ENCODE measurements at places on chromosomes 16 and 17.

DNA sequence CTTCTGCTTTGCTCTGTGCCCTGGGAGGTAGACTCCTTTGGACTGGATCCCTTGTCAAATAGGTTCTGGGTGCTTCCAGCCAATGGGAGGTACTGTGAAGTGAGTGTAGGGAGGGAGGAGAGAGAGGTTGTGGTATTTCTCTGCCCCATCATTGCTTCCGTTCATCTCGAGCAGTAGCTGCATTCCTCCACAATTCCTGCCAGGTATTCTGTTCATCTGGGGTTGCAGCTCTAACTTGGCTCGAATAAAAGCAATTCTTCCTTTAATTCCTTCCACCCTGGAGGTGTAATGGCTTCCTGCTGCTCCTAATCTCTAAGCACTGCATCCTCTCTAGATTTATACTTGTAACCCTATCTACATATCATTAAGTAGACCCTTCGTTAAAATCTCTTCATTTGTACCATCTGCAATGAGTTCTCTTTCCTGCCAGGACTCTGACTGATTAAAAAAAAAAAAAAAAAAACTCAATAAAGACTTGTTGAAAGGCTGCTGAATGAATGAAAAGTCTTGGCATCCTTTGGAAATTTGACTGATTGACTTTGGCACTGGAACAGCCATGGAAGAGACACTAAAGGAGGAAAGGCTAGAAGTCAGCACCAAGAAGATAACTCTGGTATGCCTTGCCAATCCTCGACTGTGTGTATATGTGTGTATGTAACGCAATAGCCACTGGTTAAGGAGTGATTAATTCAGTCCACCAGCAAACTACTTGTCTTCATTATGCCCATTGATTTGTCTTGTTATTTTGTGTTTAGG, 616.9 kb upstream of the SOX9 start:
- no peak for DNase-seq

- no peak for DNase-seq
Measured at GRCh38 chr17:38872671-38873385, 3.0 kb downstream of the LASP1 start.

DNA sequence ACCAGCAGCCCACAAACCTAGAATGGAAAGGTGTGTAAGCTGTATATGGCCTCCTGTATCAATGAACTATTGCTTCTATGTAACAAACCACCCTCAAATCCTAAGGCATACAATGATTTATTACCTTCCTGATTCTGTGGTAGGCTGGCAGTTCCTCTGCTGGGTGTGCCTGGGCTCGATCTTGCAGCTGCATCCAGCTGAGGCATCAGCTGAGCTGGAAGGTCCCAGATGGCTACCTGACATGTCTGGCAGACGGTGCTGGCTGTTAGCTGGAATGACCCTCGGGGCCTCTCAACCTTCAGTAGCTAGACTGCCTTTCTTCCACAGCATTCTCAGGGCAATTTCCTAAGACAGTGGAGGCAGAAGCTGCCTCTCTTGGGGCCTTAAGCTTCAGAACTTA, 152.7 kb downstream of the RAB11FIP4 start:
- no peak for DNase-seq

DNA sequence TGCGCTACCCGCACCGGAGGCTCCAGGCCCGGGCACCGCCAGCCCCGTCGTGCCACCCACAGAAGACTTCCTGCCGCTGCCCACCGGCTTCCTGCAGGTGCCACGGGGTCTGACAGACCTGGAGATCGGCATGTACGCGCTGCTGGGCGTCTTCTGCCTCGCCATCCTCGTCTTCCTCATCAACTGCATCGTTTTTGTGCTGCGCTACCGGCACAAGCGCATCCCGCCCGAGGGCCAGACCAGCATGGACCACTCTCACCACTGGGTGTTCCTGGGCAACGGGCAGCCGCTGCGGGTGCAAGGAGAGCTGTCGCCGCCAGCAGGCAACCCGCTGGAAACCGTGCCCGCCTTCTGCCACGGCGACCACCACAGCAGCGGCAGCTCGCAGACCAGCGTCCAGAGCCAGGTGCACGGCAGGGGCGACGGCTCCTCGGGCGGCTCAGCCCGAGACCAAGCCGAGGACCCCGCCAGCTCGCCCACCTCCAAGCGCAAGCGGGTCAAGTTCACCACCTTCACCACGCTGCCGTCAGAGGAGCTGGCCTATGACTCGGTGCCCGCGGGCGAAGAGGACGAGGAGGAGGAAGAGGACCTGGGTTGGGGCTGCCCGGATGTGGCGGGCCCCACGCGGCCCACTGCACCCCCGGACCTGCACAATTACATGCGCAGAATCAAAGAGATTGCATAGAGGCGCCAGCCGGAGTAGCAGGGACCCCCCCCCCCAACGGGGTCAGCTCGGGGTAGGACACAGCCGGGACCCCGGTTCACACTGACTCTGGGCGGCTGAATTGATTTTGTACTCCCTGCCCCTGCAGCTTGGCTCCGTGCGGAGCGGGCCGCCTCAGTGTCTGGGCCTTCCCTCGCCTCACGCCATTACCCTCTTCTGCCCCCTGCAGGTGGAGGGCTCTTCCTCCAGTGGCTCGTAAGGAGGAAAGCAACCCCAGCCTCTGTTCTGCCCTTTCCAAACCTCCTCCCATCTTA, 58.5 kb downstream of the TMEM132E start:
- DNase-seq: peak; percentile 56

- DNase-seq: no peak
Measured at GRCh38 chr16:48158296-48158695, 2.5 kb upstream of the ABCC12 start.

GRCh38 chr17:35187481-35187880, 6.7 kb downstream of the SLC35G3 start:
- DNase-seq: no peak

GRCh38 chr17:58677194-58677880, 14.5 kb downstream of the TEX14 start:
- DNase-seq: no peak

DNA sequence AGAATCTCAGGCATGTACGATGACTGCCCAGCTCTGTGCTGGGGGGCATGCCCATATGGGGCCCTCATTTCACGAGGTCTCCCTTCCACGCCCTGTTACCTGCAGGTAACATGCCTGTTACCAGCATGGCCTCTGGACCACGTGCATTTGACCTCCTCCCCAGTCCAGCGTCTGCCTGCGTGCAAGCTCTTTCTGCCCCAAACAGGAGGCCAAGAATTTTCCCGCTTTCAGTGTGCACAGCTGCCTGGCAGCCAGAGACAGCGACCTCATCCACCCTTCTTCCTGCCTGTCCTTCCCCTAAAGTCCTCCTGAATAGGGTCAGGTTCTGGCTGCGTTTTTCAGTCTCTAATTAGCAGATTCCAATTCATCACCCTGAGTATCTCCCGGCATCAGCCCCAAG, 306.5 kb upstream of the ZFHX3 start:
- no peak for DNase-seq

DNA sequence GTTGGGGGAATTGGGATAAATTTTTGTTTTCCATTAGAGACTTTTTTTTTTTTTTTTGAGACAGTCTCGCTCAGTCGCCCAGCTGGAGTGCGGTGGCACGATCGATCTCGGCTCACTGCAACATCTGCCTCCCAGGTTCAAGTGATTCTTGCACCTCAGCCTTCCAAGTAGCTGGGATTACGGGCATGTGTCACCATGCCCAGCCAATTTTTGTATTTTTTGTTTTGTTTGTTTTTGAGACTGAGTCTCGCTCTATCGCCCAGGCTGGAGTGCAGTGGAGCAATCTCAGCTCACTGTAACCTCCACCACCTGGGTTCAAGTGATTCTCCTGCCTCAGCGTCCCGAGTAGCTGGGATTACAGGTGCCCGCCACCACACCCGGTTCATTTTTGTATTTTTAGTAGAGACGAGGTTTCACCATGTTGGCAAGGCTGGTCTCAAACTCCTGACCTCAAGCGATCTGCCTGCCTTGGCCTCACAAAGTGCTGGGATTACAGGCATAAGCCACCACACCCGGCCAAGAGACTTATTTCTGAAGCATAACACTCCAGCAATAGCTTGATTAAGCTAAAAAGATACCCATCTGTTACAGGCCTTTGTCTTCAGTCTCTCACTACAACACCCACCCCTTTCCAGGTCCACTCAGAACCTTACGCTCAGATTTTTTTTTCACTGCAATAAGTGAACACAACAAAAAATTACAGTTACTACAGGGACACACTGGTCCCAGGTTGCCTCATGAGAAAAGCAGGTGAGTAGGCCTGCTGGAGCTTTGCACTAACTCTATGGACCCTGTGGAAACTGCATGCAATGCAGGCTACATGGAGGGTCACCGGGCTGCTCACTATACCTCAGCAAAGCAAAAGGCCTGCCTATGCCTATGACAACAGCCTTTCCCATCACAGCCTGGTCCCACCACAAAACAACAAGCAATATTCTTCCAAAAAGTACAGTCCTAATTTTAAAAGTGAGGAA, 34.6 kb downstream of the KANSL1 start:
- no peak for DNase-seq

DNA sequence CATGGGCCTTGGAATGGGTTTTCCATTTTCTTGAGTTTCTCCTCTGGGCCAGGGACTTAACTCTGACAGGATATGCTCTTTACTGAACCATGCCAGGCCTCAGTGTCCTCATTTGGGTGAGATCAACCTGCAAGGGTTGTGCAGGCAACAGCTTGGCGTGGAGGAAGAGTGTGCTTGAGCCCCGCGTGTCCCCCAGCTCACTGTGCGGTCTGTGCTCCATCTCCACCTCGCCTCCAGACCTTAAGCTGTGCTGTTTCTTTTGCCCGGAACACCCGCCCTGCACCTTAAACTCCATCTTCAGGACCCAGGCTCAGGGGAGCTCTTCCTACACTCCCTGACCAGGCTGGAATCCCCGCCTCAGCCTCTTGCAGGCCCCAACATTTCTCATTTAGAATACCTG, 9.7 kb downstream of the RUSF1 start:
- no peak for DNase-seq

DNA sequence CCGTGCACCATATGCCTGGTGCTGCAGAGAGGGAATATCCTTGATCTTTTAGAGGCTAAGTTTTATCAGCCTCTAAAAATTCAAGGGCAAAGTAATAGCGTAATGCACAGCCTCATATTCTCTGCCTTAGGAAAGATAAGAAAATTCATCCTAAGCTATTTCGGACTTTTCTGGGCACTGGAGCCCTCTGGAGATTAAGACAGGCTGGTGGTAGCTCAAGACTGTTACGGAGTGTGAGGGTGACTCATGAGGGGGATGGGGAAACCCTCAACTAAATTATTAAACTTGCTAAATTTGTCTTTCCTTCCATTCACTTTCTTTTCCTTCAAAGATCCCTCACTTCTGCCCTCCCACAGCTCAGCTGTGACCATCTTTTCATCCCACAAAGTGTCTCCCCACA, 73.3 kb downstream of the RPH3AL start:
- no peak for DNase-seq

- no peak for DNase-seq
Measured at GRCh38 chr17:27907976-27908558, 14.9 kb upstream of the LYRM9 start.

Measured in stimulated activated CD8-positive, alpha-beta memory T cell treated with anti-CD3 and anti-CD28 coated beads, Interleukin-15, amount 100 ng/mL, for 4 hours (primary cell).